ENCODE measurements at places on chromosomes 6 and 20.

GRCh38 chr6:55176958-55177357 lies 2.6 kb downstream of the HCRTR2 start:
- DNase-seq = no peak

DNA sequence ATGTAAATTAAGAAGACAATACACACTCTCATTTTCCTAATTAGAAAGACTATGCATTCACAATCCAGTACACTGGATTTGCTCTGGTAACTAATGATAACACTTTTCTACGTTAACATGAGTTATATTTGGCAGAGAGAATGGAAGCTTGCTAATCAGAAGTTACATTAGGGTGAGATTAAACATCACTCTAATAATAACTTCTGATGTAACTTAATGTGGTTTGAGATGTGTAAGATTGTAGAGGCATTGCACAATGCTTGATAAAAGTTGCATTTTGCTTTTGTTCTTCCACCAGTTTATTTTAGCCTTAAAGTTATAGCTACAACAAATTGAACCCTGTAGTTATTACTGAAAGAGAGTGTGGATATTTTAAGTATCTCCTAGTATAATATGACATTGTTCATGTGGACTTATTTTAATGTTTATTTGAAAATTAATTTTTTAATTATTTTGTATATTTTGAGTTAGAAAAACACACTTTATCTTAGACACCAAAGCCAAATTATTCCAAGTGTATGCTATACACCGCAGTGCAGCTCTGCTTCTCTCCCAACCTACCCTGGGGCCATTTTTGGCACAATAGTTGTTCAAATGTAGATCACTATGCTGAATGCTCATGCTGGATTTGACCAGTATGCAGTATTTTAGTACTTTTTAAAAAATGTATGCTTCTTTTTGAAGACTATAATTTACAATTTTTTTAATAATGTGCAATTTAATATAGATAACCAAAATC lies 143.2 kb downstream of the SLC16A10 start:
- no peak for DNase-seq

GRCh38 chr6:27755768-27756167 lies 156.4 kb downstream of the OR2B2 start:
- no peak for DNase-seq

DNA sequence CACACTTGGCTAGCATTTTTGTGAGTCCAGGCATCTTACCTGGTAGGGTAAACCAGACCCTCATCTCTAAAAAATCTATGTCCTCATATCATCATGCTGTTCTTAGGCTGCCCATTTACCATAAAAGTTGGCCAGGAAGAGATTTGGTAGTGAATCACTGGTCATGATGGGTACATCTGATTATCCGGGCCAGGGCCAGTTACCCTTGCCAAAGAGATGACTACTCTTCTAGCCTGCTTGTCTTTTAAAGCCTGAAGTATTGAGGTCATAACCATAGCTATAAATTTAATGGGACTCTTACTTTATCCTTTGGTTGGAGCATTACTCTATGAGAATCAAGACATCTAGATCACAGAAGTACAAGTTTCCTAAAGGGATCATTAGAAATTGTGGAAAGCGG lies 276.8 kb downstream of the TENT5A start:
- DNase-seq = no peak

DNA sequence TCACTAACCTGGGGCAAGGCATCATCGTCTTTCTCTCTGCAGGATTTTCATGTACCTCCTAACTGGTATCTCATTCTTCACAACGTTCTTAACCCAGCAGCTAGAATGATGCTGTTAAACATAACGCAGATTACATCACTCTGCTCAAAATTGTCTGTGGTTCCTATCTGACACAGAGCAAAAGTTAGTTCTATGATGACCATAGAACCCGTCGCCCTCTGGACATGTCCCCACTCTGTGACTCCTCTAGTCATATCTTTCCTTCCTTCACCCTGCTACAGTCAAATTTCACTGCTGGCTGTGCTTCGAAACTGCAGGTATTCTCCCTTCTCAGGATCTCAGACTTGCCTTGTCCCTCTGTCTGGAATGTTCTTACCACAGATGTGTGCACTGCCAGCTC lies 87.4 kb upstream of the TPD52L1 start:
- no peak for DNase-seq
